Hepatic stellate cell (primary cell): ENCODE measurements at places on chromosomes 4 and X.

DNA sequence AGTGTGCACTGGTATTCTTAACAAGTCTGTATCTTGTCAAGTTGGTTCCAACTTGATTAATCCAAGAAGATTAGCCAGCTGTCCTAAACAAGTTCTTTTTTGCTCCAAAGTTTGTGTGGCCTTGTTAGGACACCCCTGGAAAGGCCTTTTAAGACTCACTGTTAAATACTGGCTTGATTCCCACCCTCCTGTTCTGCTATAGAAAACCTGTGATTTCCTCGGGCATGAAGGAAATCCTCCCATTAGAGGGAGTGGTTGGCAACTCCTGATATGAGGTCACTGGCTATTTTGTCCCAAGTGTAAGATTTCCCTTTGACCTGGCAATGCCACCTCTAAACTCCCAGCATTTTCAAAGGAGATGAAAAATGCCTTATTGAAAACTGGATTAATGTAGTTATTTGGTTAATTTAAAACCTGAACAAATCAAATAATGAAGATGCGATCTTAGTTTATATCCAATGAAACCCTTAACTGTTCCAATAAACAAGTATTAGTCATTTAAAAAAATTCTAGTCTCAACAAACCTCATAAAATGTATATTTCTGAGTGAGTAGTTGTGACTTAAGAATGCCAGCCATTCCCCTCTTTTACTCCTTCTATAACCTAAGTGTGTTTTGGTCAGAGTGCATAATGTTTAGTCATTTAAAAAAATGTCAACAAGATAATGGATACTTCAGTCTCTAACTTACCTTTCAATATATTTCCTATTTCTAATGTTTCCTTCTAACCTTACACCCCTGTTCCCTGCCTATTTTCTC is 94.4 kb downstream of the NPNT start:
- no peak for DNase-seq

- DNase-seq = no peak
Measured at GRCh38 chr4:39961311-39961877, 16.3 kb downstream of the PDS5A start.

DNA sequence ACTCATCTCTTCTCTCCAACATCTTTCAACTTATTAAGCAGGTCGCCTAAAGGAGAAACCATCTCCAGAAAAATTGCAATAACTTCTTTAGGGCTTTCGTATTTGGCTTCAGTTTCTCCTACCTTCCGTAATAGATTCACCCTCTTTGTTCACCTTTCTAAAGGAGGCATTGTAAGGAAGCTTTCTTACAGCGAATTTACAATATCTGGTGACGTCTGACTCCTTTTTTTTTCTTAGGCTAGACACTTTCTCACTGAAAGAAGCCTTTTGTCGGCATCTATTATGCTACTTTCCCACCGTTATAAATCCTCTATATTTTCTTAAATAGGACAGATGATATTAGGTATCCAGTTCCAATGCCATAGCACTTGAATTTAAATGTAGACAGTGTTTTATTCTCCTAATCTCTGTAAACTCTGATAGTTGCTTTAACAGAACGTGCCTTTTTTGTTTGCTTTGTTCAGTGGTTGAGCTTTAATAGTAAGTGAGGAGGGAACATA is 302.4 kb downstream of the IL1RAPL1 start:
- DNase-seq = no peak

DNA sequence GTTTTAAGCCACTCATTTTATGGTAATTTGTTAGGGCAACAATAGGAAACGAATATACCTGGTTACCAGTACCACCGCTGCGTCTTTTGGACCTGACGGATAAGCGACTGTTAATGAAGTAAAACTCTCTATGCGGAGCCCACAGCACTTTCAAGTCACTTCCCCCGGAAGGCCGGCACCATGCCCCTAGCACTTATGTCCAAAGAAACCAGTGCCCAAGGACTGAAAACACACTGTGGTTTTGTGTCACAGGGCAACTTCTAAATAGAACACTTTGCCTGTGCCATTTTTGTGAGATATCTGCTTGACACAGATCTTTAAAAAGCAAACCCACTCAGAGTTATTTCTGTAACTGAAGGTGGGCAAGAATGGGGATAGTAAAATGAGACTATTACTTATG is 22.7 kb downstream of the SH3KBP1 start:
- no peak for DNase-seq

DNA sequence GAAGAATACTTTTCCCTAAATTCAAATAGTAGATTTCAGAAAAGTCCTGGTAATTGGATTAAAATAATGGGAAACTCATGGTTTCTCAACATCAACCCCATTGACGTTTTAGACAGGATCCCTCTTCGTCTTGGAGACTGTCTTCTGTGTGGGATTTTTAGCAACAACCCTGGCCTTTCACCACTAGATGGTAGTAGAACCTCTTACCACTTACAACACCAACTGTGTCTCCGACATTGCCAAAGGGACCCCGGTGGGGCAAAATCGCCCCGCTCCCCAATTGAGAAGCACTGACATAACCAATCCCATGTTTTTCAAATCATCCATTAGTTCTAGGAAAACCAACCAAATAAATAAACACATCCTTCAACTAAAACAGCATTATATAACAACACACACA is 16.9 kb upstream of the ANOS1 start:
- peak; percentile 36 for DNase-seq

GRCh38 chr4:6668391-6668790 is 25.3 kb upstream of the S100P start:
- DNase-seq = peak; percentile 75

GRCh38 chr4:125704726-125705125 is 390.0 kb downstream of the FAT4 start:
- no peak for DNase-seq

DNA sequence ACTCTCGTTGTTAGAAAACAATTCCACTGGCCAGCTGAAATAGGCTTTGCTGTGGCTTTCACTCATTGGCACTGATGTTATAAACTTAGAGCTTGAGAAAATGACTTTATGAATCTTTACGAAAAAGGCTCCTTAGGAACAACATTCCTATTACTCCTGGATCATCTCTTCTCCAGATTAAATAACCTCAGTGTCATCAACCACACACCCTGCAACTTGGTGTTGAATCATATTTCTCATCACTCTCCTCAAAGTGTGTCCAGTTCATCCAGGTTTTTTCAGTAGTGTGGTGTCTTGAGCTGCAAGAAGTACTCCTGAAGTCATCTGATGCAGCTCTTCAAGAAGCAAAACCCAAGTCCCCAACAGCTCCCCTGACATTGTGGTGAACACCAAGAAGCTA is 28.1 kb upstream of the ANOS1 start:
- no peak for DNase-seq

DNA sequence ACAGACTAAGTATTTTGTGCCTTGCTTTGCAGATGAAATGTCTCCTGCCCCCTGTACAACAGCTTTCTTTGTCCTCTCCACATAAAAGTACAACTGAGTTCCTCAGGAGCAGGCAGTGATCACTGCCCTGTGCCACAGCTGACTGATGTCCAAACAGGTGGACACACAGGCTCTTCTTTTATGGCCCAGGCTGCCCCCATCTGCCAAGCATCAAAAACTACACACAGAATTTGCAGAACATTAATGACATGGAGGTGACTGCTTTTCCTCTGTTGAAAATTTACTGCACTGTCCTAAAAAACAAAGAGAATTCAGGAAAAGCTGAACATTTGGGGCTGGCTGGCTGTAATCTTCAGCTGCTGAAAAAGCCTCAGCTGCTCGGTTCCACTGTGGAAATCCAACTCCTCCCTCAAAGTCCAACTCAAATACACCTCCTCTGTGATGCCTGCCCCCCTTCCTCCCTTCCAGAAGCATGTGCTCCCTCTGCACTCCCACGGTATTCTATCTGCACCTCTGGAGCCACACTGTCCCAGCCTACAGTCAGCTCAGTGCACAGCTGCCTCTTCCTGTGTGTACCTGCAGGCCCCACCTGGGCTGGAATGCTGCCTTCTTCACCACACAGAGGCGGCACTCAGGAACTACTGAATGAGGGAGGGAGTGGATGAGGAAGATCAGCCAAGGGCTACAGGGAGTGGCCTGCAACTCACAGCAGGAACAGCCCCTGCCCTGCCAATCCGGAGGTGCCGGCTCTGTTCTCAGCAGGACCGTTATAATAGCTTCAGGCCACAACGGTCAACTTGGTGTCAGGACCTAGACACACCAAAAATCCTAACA is 10.3 kb downstream of the AFAP1 start:
- peak; percentile 34 for DNase-seq

- DNase-seq = no peak
Measured at GRCh38 chr4:59058543-59058942, 1948.4 kb upstream of the IGFBP7 start.

DNA sequence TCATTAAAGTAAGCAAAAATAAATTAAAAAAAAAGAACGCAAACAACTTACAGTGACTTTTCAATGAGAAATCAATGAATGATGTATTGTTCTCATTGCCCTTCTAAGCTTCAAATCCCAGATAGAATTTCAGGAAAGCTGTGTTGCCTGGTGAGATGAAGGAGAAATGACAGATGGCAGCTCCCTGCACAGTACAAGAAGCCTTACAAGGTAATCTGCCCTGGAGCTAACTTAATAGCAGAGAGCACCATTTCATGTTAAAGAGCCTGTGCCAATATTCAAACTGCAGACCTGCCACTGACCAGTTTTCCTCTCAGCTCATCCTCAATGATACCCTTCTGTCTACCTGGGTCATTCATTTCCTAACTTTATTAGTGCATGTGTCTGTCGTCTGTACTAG is 54.0 kb downstream of the GC start:
- DNase-seq = no peak

DNA sequence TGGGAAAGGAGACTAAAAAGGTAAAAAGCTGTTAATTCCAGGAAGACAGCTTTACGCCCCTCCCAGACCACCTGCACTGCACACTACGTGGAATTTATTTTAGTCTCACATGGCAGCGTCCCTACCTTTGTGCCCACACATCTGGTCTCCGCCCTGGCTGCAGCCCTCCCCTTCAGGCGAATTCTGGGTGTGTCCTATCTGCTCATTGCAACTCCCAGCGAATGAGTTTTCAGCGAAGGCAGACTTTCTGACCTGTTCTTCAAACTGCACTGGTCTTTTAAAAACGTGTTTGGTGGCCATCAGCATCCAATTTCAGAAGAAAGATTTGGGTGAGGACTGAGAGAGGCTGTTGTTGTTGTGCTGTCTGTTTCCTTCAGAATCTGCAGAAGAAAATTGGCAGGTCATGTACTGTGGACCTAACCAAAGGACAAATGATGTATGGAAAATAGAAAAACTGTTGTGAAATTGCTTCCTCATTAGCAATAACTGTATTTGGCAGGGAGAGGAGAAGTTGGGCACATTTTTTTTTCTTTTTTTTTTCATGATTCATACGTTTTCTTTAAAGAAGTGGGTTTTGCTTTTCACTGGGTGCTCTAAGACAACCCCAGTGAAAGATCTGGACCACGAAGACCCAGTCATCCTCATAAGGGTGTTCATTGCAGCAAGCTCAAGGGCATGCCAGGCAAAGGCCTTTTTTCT is 4.2 kb downstream of the TLR8 start:
- no peak for DNase-seq

DNA sequence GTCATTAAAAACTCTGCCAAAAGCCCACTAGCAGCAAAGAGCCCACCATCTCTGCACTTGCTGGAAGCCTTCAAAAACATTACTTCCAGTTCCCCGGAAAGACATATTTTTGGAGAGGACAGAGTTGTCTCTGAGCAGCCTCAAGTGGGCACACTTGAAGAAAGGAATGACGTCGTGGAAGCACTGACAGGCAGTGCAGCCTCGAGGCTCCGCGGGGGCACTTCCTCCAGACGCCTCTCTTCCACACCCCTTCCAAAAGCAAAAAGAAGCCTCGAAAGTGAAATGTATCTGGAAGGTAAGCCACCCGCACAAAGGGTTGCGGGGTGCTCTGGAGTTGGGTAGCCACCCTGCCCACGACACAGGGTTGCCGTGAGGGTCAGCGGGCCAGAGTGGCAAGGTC is 25.9 kb downstream of the OFD1 start:
- DNase-seq = no peak

- no peak for DNase-seq
Measured at GRCh38 chr4:155445306-155445705, 68.5 kb upstream of the MAP9 start.

DNA sequence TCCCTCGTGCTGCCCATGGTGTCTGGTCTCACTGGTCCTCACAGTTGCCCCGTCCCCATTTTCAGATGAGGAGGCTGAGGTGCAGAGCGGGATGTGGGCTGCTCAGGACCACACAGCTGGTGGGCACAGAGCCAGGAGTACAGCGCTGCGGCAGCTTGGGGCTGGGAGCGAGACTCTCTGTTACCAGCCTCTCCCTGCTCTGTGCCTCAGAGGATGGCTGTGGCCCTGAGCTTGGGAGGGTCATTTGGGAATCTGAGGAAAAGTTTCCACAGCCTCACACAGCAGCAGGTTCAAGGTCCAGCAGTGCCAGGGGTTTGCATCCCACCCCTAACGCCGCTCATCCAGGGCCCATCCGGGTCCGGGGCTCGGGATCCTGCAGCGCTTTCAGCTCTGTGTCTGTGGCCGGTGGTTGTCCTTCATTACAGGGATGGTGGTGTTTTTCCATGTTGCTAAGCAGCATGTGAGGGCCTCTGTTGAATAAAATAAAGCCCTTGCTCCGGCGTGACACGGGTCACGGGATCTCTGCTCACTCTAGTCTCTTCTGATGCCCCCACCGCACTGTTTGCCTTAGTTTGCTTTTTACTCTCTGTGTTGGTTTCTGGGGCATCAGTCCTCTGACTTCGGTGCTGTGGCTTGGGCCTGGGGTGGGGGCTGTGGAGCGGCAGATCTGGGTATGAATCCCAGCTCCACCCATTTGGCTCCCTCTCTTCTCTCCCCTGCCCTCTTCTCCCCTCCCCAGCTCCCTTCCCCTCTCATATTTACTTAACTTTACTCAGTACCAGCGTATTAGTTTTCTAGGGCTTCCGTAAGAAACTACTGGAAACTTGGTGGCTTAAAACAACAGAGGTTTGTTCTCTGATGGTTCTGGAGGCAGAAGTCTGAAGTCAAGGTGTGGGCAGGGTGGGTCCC is 6.5 kb downstream of the WFS1 start:
- no peak for DNase-seq

DNA sequence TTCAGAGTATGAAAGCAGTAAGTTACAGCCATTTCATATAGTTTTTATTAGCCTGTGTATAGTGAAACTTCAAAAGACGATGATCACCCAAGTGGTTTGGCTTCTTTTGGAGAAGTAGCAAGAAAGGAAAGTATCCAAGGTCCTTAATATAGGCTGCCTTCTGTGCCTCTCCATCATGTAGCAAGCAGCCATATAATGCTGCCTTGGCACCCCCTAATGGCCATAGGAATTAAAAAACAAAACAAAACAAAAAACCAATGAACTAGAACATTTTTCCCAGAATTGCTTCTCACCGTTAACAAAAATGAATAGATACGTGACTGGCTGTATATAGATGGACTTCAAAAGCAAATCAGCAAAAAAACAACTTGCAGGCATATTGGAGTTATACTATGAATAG is 18.9 kb downstream of the LAMP2 start:
- peak; percentile 6 for DNase-seq
